ENCODE measurements at places on chromosomes 11 and 22.

- H3K4me3 ChIP-seq: peak overlapping the region; percentile 4
- DNase-seq: peak; percentile 62
- H3K36me3 ChIP-seq: no peaks in the 10 kb centered on the region
- H3K27me3 ChIP-seq: no peaks in the 10 kb centered on the region
Measured at GRCh38 chr11:117809236-117810055, 12.4 kb upstream of the DSCAML1 start.

DNA sequence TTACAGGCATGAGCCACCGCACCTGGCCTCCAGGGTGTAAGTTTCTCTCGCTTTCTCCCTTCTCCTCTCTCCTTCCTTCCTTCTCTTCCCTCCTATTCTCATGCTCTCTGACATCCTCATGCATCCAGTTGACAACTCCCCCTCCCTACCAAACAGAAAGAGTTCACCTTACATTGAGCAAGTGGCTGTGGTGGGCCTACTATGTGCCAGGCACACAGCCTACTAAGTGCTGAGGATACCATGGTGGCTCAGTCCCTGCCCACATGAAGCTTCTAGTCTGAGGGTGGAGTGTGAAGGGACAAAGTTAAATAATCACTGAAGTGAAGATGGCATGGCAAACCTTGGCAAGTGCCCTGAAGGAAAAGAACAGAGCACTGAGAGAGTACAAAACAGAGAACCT lies 9.6 kb upstream of the DAGLA start:
- H3K36me3 ChIP-seq: no peaks in the 10 kb centered on the region
- H3K4me3 ChIP-seq: no peak overlapping the region
- DNase-seq: no peak
- no peaks in the 10 kb centered on the region for H3K4me1 ChIP-seq

DNA sequence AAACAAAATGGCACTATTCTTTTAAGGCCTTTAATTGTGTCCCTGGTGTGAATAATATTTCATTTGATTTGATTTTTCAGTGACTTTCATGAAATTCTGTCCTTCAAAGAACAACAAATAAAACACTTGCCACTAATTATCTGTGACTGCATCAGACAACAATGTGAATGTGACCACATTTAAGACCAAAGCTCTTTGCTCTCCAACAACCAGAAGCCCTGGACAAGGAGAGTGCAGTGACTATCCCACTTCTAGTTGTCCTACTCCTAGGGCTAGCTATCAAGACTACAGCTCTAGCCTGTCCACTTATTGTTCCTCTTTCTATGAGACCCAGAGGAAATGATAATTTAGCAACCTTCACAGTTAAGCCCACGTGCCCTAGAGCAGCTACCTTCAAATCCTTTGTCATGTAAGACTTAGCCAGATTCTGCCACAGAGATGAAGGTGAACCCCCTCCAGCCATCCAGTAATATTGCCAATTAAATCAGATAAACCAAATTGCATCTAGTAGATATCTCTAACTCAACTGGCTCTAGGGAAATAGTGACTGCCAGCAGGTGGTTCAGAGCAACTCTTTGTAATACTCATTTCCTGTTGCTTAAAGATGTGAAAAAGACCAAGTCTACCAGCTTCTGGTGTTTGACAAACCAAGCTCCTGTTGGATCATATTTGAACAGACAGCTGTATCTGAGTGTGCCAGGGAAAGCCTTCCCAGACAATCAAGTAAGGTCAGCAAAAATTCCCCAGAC lies 142.6 kb upstream of the BLID start:
- DNase-seq: no peak
- no peak overlapping the region for H3K27ac ChIP-seq
- no peaks in the 10 kb centered on the region for H3K27me3 ChIP-seq
- no peak overlapping the region for H3K4me3 ChIP-seq

DNA sequence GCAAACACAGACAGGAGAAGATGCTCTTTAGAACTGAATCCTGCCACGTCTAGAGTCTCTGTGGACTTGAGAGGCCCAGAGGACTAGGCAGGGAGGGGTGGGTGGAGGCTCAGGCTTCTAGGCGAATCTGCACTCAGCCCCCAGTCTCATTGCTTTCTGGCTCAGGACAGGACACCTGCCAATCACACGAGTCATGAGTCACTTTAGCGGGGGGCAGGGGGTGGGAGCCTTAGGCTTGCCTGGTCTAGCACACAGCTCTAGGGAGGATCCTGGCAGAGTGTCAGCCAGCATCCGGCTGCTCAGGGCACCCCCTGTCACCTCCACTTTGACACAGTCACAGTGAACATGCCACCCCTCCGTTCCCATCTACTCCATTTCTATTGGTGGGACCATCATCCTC lies 167.7 kb downstream of the CEP164 start:
- no peaks in the 10 kb centered on the region for H3K4me1 ChIP-seq
- H3K27me3 ChIP-seq: peaks cover 6% of the 10 kb centered on the region
- no peak overlapping the region for H3K27ac ChIP-seq
- H3K4me3 ChIP-seq: no peak overlapping the region
- no peaks in the 10 kb centered on the region for H3K36me3 ChIP-seq

- DNase-seq: no peak
- H3K4me1 ChIP-seq: peaks cover 11% of the 10 kb centered on the region
- no peaks in the 10 kb centered on the region for H3K27me3 ChIP-seq
- H3K27ac ChIP-seq: no peak overlapping the region
Measured at GRCh38 chr11:66242095-66242765, 26.2 kb upstream of the RAB1B start.

DNA sequence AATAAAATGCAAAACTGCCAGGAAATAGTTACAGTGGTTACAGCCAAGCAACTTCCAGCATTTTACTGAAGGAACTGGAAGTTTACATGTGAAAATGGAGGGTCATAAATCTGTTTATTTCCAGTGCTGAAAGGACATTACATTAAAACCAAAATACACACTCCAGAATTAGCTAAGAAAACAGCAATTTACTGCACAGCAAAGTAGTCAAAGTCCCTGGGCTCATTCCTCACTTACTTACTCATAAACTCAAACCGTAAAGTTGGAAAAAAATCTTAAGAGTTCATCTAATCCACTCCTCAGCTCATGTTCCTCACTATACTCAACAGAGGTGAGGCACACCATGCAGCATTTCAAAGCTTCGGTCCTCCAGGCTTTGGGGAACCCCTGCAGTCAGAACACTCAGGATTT lies 17.4 kb downstream of the CTSC start:
- H3K27ac ChIP-seq: no peak overlapping the region
- peaks cover 29% of the 10 kb centered on the region for H3K4me1 ChIP-seq
- H3K36me3 ChIP-seq: peaks cover 7% of the 10 kb centered on the region
- H3K27me3 ChIP-seq: no peaks in the 10 kb centered on the region
- DNase-seq: no peak

DNA sequence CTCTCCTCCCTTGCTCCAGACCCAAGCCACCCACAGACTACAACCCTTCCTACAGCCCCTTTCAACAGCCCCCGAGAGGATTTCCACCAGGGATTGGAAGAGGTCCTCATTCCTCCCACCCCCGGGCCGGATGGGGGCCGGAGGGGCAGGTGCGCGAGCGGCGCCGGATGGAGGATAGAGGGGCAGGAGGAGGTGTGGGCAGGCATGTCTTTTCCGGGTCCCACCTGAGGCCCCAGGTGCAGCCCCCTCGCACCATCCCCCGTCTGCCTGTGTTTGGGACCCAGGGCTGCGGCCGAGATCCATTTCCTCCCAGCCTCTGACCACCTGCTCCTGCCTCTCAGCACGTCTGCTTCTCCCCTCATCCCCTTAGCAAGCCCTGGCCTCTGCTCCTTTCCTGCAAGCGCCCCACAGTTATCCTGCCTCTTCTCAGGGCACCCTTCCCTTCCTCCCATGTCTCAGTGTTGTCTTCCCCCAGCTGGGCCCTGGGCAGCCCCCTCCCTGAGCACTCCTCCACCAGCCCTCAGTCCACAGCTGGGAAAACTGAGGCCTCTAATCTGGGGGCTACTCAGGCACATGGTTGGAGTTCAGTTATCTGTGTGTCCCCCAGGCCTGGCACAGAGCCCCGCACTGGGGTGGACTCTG lies 19.3 kb upstream of the CBX7 start:
- no peaks in the 10 kb centered on the region for H3K36me3 ChIP-seq
- peaks cover 40% of the 10 kb centered on the region for H3K4me1 ChIP-seq
- no peak overlapping the region for H3K27ac ChIP-seq
- DNase-seq: no peak
- no peak overlapping the region for H3K4me3 ChIP-seq

DNA sequence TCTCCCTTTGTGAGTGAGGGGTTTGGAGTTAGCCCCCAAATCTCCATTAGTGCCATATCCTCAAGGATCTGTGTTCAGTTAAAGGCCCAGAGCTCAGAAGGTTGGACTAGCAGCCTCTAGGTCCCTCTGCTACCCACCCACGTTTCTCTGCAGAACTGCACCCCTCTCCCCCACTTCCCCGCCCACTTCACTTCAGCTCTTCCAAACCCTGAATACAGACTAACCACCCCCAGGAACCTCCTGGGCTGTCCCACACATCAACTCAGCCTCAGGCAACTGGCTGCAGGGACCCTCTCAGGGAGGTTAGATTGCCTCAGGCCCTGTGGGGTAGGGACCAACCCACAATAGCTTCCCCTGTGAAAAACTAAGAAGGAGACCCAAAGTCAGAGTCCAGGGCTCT lies 840 bp downstream of the VPREB3 start:
- no peaks in the 10 kb centered on the region for H3K27me3 ChIP-seq
- H3K4me1 ChIP-seq: peaks cover 19% of the 10 kb centered on the region
- H3K36me3 ChIP-seq: no peaks in the 10 kb centered on the region
- H3K4me3 ChIP-seq: no peak overlapping the region
- DNase-seq: no peak
- H3K27ac ChIP-seq: no peak overlapping the region

- H3K4me3 ChIP-seq: peak overlapping the region; percentile 97
- no peaks in the 10 kb centered on the region for H3K36me3 ChIP-seq
- DNase-seq: peak; percentile 21
Measured at GRCh38 chr11:2302896-2303626, 1.2 kb downstream of the TSPAN32 start.

GRCh38 chr22:33426451-33426850 lies 368.3 kb upstream of the SYN3 start:
- H3K36me3 ChIP-seq: no peaks in the 10 kb centered on the region
- H3K27me3 ChIP-seq: no peaks in the 10 kb centered on the region
- no peak overlapping the region for H3K27ac ChIP-seq
- no peaks in the 10 kb centered on the region for H3K4me1 ChIP-seq
- H3K4me3 ChIP-seq: no peak overlapping the region

GRCh38 chr22:49954991-49955580 lies 5.5 kb upstream of the PIM3 start:
- H3K4me1 ChIP-seq: peaks cover 15% of the 10 kb centered on the region
- no peak overlapping the region for H3K27ac ChIP-seq
- H3K4me3 ChIP-seq: no peak overlapping the region
- no peaks in the 10 kb centered on the region for H3K27me3 ChIP-seq

DNA sequence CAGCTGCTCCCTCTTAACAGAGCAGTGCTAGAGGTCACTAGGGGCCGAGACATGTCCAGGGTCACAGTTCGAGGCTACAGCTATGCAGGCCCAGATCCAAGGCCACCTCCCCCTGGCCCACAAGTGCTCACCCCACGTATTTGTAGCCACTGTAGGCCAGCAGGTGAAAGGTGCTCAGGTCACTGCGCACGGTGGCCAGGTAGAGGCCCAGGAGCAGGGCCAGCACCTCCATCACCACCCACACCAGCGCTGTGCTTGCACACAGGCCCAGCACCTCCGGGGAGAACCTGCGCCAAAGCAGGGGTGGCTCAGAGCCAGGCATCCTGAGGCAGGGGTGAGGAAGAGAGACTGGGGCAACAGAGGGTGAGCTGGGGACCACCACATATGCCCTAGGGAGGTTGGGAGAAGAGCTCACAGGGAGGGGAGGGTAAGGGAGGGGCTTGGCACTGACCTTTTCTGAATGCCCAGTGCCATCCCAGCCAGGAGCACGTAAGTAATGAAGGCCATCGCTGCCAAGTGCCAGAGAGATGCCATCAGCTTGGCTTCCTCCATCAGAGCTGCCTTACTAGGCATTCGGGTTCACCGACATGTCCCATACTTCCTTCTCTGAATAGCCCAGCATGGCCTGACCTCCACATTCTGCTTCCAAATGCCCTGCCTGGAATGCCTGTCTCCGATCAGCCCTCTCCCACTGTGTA lies 3.5 kb downstream of the YIF1A start:
- H3K4me1 ChIP-seq: peaks cover 34% of the 10 kb centered on the region
- no peak overlapping the region for H3K27ac ChIP-seq
- H3K27me3 ChIP-seq: peaks cover 7% of the 10 kb centered on the region

- H3K4me3 ChIP-seq: peak overlapping the region; percentile 94
- H3K36me3 ChIP-seq: peaks cover 17% of the 10 kb centered on the region
- no peaks in the 10 kb centered on the region for H3K27me3 ChIP-seq
- peak; percentile 62 for DNase-seq
Measured at GRCh38 chr22:40463017-40463631, 92.7 kb downstream of the SGSM3 start.

DNA sequence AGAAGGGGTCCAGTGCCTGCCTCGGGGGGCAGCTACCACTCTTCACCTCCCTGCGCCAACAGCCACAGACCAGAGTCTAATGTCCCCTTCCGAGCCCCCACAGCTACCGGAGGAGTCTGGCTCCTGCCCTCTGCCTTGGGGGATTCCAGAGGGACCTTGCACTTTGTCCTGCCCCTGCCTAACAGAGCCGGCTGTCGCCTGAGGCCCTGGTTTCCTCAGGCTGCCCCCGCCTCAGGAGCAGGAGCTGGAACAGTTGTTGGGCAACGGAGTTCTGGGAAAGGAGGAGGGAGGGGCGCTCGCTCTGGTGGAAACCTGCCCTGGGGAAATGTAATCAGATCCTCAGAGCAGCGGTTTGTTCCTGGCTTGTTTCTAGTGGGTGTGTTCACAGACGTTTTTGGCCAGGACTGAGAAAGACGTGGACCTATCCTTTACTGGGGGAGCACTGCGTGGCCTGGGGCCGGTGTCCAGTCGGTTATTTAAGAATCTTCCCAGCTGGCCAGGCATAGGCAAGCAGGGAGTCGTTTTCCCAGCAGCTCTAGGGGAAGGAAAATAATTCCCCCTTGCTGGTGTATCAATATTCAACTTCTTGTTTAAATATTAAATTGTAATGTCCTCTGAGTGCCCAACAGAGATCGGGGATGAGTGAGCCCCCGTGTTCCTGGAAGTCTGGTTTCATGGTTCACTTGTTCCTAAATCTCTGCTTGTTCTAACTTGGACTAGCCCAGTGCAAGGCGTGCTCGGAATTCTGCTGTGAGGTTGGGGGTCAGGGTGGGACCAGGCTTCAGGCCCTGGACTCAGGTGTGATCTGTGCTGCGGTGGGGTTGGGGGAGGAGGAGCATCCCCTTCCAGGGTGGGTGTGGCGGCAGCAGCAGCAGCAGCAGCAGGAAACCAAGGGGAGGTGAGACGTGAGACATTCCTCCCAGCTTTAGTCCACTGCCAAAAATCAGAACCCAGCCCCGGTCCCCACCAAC lies 32.1 kb downstream of the A4GALT start:
- peaks cover under 1% of the 10 kb centered on the region for H3K27me3 ChIP-seq
- no peak overlapping the region for H3K4me3 ChIP-seq
- no peaks in the 10 kb centered on the region for H3K36me3 ChIP-seq
- no peak overlapping the region for H3K27ac ChIP-seq

- no peak overlapping the region for H3K27ac ChIP-seq
- H3K4me3 ChIP-seq: peak overlapping the region; percentile 90
- peaks cover 23% of the 10 kb centered on the region for H3K4me1 ChIP-seq
- no peaks in the 10 kb centered on the region for H3K36me3 ChIP-seq
- H3K27me3 ChIP-seq: peaks cover 56% of the 10 kb centered on the region
Measured at GRCh38 chr11:11620921-11621572, 758 bp downstream of the GALNT18 start.

Measured in activated T-cell treated with anti-CD3 and anti-CD28 coated beads, Interleukin-2, amount 50 U/mL, for 72 hours (primary cell).